Kidney capillary endothelial cell (primary cell): ENCODE measurements at places on chromosomes 6 and 20.

DNA sequence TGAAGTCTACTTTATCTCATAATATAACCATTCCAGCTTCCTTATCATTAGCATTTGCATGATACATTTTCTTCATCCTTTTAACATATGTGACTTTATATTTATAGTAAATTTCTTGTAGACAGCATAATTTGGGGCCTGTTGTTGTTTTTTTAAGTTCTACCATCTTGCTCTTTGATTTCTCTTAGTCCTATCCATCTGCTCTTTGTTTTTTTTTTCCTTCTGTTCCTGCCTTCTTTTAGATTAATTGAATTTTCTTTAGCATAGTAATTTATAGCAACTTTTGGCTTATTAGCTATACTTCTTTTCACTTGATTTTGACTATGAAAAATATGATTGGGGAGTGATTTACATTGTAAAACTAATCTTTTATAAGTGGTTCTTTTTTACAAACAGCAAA lies 19.2 kb upstream of the FABP7 start:
- DNase-seq, result no peak

- DNase-seq, result no peak
Observed at GRCh38 chr6:17225767-17226630, 55.2 kb upstream of the RBM24 start.

GRCh38 chr6:170441316-170441715 lies 111.8 kb downstream of the PSMB1 start:
- no peak for DNase-seq

DNA sequence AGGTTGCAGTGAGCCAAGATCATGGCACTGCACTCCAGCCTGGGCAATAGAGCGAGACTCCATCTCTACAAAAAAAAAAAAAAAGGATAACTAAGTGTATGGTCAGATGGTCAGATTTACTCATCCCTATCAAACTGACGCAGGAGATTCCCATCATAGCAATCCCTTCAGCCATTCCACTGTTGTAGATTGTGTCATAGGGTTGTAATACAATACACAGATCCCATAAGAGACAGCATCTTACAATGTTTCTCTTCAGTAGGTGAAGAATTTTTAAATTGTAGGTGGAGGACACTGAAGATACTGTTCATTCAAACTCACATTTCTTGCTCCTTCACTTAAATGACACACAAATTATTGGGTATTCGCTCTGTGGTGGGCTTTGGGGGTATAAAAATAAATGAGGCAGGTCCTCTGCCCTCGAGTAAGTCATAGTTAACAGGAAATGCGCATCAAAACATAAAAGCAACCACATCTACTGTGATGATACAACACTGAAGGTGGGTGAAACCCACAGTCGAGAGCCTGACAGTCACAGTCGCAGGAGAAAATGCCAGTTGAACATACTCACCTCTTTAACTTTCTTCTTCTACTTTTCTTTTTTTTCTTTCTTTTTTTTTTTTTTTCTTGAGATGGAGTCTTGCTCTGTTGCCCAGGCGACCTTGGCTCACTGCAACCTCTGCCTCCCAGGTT lies 205.5 kb downstream of the ZNF217 start:
- no peak for DNase-seq

DNA sequence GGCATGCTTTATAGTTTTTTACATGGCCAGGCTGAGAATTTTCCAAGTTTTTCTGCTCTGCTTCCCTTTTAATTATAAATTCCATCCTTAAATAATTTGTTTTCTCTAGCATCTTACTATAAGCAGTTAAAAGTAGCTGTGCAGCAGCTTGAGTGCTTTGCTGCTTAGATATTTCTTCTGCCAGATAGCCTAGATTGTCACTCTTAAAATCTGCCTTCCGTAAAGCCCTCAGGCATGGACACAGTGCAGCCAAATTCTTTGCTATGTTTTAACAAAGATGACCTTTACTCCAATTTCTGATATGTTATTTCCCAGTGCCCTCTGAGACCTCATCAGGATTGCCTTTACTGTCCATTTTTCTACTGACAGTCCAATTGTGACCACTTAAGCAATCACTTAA lies 92.6 kb upstream of the SGK1 start:
- no peak for DNase-seq

GRCh38 chr6:89122625-89123024 lies 4.8 kb upstream of the SRSF12 start:
- DNase-seq, result peak; percentile 52

GRCh38 chr6:145756170-145756662 lies 20.9 kb upstream of the EPM2A start:
- DNase-seq, result peak; percentile 8

DNA sequence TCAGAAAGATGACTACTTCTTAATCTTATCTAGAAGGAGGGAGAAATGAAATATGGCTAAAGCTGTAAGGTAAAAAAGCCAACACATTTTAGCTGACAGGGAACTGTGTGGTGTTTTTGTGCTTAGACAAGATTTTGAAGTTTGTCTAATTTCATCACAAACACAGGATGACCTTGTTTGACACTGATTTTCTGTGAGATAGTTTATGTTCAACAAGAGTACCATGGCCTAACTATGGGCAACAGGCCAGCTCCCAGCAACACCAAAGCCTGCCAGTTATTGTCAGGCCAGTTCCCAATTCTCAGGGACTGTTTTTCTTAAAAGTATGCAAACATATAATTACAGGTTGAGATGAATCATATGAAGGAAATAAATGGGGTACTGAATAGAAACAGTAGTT lies 5.5 kb upstream of the ABCF1 start:
- no peak for DNase-seq

GRCh38 chr20:53713328-53714056 lies 119.9 kb upstream of the ZNF217 start:
- no peak for DNase-seq

DNA sequence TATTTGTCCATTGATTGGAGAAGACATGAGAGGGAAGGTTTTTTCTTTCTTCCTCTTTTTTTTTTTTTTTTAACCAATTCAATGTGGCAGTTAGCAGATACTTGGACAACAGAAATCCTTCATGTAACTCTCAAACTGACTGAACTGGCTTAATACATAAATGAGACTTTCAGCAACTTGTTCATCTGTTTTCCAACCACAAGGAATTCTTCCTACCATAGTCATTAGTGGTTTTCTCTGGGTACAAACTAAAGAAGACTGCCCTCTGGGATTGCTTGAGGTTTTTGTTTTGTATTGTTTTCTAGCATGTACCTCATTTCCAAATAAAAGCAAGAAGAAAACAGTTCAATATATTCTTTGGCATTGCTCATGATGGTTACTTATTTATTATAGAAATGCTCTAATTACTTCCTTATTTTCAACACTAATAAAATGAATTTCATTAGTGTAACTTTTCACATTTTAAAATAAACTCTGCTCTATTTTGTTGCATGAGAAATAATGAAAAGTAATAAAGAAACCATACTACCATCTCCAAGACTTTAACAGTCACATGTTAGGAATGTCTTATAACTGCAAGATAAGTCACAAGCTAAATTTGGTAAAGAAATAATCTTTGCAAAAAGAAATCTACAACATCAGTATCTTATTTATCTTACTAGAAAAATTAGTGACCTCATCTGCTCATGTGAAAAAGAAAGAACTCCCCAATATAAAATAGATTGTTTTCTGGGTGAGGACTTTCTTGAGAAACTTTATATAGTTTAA lies 52.0 kb downstream of the ME1 start:
- no peak for DNase-seq

DNA sequence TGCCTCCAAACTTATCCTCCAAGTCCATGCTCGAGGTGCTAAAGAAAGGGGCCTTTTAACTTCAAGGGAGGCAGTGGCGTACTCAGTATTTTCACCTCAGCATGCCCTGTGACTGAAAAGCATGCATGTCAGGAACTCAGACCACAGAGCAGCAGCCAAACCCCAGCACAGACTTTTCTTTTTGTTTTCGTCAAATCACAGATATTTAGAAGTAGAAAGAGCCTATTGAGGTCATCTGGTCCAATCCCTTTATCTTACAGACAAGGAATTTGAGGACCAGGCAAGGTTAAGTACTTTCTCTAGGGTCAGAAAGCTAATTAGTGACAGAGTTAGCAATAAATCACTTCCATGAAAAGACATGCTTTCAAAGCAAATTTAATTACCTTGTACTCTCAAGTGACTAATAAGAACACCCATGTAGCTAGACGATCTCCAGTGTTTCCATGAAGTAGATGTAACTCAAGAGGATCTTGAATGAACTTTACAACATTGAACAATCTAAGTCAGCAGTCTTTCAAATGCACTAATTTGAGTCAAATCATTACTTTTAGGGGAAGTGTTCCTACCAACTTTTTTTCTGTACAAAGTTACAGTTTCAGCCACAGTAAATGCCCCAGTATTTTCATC lies 35.9 kb downstream of the MOXD1 start:
- no peak for DNase-seq

DNA sequence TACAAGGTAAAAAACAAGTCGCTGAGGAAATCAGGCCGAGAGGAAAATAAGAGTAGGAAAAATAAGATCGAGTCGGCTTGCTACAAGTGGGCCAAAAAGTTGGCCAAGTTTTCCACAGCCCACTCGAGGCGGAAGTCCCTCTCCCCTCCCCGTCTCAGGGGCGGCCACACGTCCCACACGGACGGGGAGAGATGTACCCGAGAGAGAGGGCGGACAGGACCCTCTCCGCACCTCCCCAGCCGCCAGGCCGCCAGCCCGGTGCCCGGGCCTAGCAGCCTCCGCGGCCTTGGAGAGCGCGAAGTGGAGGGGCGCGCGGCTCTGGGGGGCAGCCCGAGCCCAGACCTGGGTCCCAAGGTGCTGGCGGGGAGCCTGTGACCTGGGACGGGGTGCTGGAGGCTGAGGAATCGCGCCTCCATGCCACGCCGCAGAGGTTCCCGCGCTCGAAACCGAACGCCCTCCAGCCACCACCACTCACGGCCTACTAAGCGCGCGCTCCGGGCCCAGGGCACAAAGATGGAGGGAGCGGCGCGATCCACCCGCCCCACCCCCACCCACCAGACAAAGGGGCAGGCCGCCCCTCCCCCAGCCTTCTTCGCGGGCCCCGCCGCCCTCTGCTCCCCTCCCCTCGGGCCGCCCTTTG lies 1.9 kb upstream of the HMGA1 start:
- no peak for DNase-seq

GRCh38 chr6:163230901-163231300 lies 183.6 kb upstream of the QKI start:
- no peak for DNase-seq

DNA sequence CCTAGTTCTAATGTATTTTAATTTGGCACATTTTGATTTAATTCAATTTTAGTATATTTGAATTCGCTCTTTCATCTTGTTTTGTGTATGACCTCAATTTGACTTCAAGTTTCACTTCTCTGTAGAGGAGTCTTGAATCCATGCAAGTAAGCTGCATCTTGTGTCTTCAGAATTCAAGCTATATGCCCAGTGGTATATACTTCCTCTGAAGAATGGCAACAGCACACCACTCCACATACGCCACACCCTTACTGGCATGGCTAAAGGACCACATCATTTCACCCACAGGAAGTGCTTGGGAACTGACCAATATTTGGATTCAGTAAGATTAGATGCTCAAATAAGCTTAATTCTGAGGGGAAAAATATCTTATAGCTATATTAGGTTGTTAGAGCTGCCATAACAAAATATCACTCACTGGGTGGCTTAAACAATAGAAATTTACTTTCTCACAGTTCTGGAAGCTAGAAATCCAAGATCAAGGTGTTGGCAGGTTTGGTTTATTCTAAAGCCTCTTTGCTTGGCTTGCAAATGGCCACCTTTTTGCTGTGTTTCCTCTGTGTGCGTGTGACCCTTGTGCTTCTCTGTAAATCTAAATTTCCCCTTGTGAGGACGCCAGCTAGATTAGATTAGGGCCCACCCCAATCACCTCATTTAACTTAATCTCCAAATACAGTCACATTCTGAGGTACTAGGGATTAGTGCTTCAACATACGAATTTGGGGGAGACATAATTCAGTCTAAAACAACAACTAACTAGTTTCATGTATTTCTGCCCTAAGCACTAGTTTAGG lies 2.8 kb upstream of the ASF1A start:
- no peak for DNase-seq
